ENCODE measurements at places on chromosomes 11 and 22. TPM values are rescaled to one million over a fixed set of nuclear protein-coding genes. Genes with fewer than 3 reads are reported as not detected.

DNA sequence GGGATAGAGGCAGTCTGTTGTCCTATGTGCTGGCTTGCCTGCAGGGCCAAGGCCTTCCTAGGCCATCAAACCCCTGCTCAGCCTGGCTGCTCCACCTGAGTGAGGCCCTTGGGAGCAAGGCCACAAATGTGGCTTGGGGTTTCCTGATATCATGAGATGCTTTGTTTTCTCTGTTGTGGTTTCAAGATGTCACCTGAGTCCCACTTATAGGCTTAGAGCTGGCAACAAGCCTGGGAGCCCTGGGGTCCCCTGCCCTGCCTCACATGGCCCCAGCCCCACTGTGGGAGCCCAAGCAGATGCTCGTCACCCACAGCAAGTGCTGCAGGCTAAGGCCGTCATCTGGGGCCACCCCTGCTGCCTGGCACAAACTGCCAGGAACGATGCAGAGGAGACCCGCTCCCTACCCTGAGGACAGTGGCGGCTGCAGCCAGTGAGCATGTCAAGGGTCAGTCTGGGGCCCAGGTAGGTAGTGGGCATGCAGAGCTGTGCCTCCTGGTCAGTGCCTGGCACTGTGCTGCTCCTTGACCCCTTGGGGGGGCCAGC, 75.4 kb upstream of the KCNQ1OT1 start:
- no peak for DNase-seq

CRYBB2 gene
- not detected for total RNA-seq

DNA sequence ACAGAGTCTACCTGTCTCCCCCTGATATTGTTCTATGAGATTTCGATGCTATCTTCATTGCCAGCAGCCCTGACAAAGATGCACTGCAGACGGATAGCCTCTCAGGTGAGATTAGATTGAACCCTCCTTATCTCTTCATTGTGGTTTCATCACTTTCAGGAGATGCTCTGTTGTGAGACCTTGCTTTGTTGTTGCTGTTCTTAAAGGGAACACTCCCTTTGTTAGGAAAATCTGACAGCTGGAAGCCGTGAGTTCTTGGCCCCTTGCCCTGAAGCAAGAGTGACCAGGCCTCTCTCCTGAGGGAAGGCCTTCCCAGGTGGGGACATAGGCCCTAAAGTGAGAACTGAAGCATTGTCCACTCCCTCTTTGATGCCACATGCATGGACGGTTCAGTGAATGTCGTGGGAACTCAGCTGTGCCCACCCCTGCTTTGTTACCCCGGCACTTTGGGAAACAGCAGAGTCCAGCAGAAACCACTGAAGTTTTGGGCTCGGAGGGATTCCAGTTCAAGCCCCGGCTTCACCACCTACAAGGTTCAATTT, 976.1 kb downstream of the TBC1D22A start:
- no peak for DNase-seq

DNA sequence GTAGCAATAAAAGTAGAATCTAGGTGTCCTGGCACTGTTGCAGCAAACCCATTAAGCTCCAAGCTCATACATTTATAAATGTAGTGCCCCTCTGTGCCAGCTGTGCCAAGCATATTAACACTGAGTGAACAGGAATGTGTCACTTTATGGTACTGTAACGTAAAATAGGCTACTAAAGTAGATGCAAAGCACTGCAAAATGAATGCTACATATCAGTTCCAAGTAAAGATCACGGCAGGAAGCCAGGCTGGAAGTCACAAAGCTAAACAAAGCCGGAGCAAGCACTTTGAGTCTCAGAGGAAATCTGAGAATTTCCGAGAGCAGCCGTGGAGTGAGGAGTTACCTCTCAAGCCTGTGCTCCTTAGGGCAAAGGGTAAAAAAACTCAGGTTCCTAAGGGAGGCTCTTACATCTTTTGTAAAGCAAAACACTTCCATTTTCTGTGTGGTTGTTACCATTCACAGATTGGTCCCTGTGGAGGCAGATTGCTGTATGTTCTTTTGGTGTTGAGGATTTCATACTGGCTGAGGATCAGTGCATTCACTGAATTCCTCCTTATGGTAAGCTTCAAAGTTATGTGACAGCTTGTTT, 85.7 kb downstream of the WNT11 start:
- no peak for DNase-seq

DNA sequence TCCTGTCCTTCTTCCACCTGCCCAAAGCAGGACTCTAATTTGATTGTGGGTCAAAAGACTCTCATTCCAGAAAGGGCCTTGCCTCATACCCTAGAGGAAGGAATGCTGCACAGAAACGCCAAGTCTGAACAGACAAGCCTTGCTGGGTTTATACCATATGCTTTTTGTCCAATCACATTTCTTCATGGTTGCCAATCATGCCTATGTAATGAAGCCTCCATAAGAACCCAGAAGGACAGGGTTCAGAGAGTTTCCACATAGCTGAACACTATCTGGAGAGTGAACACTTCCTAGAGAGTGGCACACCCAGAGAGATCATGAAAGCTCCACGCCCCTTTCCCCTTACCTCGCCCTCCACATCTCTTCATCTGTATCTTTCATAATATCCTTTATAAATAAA, 4.8 kb upstream of the SAA2 start:
- no peak for DNase-seq

GRCh38 chr11:33005175-33005574, 10.5 kb upstream of the DEPDC7 start:
- DNase-seq: no peak

GRCh38 chr11:102666331-102666957, 39.1 kb downstream of the MMP27 start:
- no peak for DNase-seq

DNA sequence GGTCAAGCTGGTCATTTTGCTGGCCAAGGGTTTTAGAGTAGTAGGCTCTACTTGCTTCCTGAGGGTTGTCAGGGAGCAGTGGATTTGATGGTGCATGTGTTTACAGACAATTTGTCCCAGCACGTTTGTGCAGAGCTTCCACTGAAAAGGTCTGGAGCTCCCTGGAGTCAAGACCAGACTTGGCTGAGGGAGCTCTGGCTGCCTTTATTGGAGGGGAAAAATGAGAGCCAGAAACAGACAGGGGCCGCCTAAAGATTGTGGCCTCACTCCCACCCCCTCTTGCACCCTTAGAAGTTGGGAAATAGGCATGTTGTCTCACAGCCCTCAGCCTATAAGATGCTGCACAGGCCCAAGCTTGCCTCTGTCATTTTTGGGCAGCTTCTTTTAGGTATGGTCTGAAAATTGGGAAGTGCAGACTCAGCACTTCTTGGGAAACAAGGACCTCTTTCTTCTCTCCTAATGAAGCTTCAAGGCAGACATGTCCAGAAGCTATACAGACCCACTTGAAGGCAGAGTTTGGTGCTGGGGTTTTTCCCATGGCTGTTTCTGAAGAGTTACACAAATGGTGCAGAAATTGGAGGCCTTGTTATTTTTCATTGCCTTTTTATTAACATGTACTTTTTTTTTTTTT, 55.1 kb downstream of the AMOTL1 start:
- DNase-seq: no peak

Data from activated naive CD4-positive, alpha-beta T cell treated with anti-CD3 and anti-CD28 coated beads, Interleukin-2, amount 50 U/mL, for 72 hours (primary cell).